ENCODE measurements at places on chromosomes 7 and 10.

DNA sequence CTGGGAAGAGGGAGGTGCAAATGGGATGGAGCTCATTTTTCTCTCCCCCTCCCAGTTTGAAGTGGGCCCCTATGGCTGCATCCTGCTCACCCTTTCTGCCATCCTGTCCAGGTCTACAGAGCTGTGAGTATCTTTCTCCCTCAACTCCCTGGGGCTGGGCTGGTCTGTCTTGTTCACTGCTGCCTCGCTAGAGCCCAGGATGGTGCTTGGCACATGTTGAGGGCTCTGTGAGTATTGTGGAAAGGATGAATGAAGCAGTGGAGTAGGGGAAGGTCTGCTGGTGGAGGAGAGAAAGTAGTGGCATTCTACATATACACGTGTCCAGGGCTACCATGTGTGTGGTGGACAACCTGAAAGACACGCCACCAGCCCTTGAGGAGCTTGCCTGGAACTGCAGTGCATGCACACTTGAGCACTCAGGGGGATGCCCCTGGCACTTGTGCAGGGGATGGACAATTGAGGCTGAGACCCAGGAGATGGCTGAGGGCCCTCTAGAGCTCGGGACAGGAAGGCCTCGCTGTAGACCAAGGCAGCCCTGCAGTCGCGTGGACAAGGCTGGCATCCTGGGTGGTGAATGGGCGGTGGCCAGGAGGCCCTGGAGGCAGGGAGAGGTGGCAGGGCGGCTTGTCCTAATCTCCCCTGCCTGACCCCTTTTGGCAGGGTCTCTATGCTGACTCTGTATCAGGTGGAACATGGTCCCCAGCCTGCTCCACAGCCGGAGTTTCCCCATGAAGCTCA lies 52.3 kb upstream of the AQP1 start:
- DNase-seq = no peak

DNA sequence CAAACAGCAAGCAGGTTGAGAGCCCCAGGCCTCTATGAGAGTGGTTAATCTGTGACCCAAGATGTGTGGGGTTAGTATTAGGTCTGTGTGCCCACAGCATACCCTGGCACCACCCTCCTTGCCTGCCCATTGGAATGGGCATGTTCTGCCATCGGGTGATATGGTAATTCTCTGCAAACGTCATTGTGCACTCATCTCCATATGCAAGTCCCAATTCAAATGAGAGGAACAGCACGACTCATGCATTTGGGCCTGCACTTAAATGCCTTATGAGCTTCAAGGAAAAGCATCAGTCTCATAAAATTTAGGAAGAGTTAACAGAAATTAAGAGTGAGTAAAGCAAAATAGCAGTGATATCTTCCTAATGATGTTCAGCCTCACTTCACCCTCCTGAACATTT lies 133.9 kb upstream of the FGFR2 start:
- DNase-seq = no peak

DNA sequence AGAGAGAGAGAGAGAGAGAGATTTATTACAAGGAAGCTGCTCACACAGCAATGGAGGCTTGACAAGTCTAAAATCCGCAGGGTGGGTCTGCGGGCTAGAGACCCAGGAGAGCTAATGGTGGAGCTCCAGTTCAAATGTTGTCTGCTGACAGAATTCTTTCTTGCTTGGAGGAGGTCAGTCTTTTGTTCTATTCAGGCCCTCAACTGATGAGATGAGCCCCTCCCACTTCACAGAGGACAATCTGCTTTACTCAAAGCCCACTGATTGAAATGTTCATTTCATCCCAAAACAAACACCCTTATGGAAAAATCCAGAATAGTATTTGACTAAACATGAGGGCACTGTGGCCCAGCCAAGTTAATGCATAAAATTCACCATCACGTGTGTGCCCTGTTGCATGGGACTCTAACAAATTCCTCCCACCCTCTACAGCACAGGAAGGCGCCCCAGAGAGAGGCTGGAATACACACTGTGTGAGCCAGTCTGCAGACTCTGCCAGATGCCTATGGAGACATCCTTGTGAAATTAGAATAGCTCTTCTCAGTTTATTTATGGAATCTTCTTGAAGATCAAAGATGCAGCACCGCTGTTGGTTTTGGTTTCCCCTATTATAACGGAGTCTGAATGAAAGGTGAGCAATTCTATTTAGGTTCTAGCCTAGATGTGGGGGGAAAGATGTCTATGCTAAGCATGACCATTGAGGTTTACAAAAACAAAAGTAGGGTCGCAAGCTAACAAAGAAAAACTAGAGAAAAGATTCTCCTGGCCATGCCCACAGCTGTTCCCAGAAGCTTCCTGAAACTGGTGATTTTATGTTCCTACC lies 123.0 kb upstream of the SFMBT2 start:
- DNase-seq = no peak

DNA sequence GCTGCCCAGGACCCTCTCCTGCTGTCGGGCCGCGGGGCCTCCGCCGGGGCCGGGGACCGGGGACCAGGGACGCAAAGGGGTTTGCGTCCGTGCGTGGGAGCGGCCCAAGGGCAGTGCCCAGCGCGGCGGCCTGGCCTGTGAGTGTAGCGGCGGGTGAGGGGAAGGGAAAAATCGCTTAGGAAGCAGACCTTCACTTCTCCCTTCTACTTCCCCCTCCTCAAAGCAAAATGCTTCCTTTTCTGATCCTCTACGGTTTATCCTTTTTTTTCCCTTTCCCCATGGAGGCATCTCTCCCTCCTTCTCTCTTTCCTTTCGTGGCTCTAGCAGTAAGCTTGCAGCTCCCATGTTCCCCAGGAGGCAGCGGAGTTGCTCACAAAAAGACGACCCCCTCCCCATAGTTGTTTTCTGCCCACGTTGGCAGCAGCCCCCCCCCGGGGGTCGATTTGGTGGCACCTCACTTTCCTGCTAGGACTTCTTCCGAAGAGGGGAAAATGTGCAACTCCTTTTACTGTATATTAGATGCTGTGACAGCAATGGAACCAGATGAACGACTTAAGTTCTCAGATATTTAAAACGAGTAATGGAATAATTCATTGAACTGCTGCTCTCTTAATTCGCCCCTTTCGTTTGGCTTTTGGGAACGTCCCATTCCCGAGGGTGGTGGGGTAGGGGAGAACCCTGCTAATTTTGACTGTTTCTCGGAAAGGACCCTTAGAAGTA lies 724 bp downstream of the CAPZA2 start:
- no peak for DNase-seq

DNA sequence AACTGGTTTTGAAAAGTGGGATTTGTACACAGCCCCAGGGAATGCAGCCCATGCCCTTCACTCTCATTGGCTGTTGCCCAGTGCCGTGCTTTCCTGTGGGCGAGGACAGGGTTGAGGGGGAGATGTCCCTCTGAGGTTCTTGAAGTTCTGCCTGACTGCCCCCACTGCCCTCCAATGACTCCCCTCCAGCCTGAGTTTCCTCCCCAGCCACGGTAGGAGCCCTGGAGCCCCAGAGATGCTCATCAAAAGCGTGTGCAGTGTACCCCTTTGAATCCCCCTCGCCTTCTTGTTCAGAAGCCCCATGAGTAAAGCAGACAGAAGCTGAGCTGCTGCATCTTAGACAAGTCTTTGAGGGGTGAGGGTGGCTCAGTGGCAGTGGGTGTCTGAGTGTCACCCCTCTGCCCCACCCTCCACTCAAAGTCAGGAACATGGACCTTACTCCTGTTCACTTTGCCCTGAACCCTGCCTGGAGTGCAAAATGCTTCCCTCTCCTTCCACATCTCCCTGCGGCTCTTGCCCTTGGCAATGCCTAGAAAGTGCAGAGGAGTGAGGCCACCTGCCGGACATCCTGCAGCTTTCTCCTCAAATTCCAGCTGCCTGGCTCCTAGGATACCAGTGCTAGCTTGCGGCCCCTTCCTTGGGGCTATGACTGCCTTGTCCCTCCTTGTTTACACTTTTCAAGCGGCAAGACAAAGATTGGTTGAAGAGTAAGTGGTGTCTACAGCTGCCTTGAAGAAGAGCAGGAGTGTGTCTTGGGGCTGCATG lies 19.9 kb downstream of the FAM241B start:
- no peak for DNase-seq

DNA sequence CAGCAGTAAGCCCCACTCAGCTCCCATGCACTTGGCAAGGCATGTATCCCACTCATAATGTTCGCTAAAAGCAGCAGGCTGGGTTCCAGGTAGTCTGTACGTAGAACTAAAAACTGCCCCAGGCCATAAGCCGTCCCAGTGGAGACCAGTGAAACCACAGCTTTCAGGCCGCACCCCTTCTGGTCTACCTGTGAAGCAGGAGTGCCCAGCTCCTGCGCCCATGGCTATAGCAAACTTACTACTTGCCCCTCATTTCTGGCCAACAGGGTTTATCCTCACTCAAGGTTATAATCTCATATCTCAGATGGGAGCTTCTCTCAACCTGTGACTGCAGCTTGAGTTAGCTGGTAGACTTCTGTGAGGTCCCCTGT lies 338.2 kb upstream of the LRRTM3 start:
- no peak for DNase-seq

DNA sequence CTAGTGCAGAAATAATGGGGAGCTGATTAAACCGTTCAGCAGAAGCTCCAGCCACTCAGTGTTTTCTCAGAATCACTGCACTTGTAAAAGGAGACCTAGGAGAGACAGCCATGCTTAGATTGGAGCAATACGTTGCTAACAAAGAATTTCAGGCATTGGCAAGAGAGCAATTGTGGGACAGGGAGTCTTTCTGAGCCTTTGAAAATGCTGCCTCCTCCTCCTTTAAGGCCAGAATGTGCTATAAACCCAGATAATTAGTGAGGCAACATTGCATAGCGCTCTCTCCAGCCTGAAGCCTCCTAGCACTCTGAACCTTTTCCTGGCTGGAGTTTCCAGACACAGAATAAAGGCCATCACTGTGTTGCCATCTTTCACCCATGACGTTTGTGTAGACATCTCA lies 18.5 kb upstream of the PTPRN2 start:
- DNase-seq = no peak

DNA sequence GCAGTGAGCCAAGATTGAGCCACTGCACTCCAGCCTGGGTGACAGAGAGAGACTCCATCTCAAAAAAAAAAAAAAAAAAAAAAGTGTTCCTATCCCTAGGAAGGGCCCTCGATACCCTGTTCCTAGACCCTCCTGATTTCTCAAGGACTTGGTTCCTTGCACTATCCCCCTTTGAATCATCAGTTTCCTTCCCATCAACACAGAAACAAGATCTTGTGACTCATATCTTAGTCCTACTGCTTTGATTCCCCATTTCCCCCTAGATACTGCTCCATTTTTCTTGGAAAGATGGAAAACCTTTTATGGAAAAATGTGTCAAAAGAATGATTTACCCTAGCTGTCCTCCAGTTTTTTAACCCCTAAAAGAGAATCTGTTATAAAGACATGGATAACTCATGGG lies 1.7 kb upstream of the ZNF862 start:
- no peak for DNase-seq

- DNase-seq = no peak
Measured at GRCh38 chr10:95605163-95605562, 44.0 kb upstream of the SORBS1 start.

DNA sequence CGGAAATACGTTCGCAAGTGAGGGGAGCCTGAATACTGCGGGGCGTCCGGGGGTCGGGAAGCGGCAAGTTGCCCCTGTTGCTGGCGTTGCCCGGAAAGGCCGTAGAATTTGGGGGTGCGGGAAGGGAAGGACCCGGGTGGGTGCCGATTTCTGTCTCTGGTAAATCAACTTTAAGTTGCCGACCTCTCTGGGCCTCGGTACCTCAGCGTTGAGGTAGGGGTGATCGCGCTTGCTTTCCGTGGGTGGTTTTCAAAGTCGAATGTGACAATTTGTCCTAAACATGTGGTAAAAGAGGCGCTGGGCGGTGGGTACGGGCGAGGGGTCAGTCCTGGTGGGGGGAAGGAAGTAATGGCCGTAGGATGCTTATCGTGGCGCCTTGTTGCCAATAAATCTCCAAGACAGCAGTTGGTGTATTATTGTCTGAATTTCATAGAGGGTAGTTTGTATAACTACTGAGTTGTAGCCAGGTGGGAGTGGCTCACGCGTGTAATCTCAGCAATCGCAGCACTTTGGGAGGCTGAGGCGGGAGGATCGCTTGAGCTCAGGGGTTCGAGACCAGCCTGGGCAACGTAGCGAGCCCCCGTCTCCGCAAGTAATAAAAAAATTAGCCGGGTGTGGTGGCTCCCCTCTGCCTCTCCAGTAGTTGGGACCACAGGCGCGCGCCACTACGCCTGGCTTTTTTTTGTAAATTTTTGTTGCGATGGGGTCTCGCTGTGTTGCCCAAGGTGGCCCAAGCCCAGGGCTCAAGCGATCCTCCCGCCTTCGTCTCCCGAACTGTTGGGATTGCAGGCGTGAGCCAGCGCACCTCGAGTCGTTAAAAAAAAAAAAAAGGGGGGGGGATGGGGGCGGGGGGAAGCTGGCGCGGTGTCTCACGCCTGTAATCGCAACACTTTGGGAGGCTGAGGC lies 644 bp downstream of the BUD23 start:
- no peak for DNase-seq

DNA sequence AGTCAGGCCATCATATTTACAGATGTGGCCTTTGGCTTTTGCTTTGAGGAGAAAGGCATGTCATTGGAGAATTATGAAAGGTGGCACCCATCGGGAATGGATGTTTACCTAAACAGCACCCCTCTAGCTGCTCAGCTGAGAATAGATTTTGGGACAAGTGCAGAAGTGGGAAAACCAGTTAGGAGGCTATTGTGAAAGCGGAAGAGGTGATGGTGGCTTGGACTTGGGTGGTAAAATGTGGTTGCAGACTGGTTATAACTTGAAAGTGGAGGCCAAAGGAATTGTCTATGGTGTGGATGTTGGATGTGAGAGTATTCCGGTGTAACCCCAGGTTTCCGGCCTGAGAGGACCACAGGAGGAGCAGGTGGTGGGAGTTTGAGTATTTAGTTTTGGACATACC lies 5.2 kb upstream of the SLC12A9 start:
- DNase-seq = no peak

DNA sequence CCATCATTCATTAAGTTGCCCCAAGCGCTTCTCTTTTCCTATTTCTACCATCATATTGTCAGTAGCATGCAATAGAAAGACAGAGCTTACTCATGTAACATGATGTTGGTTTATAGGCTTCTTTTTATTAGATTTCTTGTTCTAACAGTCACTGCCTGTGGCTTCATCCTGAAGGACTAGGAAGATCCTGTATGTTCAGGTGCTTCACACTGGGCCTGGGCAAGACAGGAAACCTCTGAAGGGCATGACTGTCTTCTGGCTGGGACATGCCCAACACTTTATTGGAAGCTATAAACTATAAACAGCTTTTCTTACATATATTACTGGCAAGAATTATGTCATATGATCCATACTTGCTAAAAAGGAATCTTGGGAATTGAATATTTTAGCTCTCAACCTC lies 258.4 kb upstream of the AKR1E2 start:
- DNase-seq = no peak

DNA sequence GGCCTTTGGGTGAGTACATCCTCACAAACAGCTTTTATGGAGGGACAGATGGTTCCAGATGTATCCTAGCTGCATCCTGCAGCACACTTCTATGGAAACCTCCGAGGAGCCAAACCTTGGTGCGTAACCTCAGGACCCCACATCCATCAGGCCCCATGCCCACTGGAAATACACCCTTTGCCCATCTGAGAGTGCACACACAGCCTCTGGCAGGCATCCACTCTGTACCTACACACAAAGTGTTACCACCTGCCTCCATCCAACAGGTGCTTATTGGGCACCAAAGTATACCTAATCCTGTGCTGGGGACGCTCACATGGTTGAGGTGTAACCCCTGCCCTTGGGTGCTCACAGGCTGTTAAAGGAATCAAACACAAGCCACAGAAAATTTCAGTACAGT lies 117.9 kb downstream of the ADCY1 start:
- DNase-seq = no peak

- DNase-seq = no peak
Measured at GRCh38 chr7:158771-159170, 33.6 kb upstream of the FAM20C start.
